ENCODE measurements at places on chromosomes 16 and 17. TPM values are rescaled to one million over a fixed set of nuclear protein-coding genes. Genes with fewer than 3 reads are reported as not detected.

- DNase-seq, result no peak
These were observed 1504.5 kb downstream of the CDH11 start for GRCh38 chr16:63617047-63617989.

DNA sequence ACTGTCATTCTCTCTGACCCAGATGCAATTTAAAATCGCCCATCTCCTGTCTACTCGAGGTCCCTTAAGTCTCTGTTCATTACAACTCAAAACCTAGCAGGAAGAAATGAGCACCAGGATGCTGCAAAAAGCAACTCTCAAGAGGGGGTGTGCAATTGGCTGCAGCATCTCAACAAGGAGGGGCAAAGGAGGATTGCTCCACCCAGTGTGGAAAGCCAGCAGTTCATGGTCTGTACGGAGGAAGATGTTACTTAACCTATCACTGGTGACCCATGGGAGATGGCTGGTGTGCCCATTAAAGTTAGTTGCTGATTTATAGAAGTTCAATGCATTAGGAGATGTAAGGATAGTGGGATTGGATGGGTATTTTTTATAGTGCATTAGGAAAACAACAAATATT is 147.4 kb downstream of the CDK5R1 start:
- DNase-seq, result no peak

- no peak for DNase-seq
These were observed 15.3 kb upstream of the SEC14L1 start for GRCh38 chr17:77125432-77125901.

The ZSCAN10 gene
- total RNA-seq, result 0.10 TPM

- DNase-seq, result peak; percentile 57
These were observed 46.1 kb downstream of the CPPED1 start for GRCh38 chr16:12757546-12757945.

DNA sequence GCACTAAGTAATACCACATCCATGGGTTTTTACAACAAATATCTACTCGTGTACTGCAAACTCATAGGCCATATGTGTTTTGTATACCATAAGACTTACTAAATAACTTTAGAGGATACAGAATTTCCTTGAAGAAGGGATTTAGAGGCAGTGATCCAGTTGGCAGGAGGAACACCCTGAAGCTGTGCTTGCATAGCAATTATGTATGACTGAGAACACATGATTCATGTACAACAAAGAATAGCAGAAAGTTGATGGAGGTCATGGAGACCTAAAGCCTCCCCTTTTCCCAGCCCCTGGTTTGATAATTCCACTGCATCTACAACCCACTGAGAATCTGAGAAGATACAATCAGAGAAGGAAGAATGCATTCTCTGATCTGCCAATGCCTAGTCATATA is 83.8 kb upstream of the PMFBP1 start:
- no peak for DNase-seq

- DNase-seq, result no peak
These were observed 25.2 kb upstream of the MLKL start for GRCh38 chr16:74725651-74726455.

- DNase-seq, result no peak
These were observed 138.8 kb upstream of the CRHR1 start for GRCh38 chr17:45645330-45645729.

DNA sequence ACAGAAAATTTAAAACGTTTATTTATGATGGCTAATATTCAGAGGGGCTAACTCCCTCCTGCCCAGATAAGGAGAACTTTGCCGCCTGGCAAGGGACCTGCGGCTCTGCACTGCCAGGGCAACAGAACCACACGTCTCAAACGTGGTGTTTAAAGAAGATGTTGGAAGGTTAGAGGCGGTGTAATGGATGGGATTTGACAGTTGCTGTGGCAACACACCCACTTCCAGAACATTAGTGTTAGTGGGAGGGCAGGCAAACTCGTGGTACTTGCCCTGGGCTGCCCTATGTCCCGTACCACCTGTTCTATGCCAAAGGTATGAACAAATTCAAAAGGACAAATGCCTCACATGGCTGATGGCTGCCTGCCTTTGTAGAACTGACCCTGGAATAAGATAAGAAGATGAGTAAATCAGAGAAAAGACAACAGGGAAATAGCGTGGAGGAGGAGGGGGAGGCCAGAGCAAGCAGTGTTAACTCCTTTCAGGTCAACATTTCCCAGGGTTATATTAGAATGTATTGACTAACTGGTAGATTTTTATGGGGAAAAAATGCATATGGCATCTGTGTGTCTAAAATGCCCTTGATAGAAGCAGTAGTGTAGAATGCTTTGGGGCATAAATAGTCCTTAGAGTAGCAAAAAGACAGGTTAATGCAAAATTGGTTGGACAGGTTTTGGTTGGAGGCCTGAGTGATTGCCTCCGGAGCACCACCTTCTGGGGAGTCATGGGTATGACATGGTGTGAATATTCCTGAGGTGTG is 30.8 kb downstream of the HLF start:
- peak; percentile 86 for DNase-seq

GRCh38 chr17:32928586-32929535 is 908 bp downstream of the TMEM98 start:
- DNase-seq, result no peak

DNA sequence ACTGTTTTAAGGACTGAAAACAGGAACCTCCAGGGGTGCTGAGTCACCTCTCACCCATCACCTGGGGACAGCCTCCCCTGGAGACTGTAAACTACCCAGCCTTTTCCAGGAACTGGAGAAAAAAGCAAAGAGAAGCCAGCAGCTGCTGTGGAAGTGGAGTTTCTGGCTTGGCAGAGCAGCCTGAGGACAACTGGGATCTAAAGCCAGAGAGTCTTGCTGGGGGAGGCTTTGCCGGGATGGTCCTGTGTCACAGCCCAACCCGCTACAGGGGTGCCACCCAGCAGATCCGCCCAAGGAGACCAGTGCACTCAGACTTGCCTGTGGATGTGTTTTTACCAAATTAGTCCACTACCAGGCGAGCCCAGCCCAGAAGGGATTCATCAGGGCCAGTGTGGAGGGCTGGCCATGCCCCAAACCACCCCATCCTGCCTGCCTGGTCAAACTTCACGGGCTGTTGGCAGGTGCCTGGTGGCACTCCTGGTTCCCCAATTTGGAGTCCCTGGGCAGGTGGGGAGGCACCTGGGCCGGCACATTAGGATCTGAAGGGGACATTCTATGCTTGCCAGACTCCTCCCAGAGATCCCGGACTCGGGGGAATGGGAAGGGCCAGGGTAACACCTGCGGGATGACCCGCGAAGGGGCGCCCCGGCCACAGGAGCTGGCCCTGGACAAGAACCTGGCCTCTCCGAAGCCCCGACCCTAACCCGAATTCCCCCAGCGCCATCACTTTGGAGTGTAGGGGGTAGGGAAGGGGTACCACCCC is 771 bp downstream of the MSRB1 start:
- DNase-seq, result peak; percentile 63

DNA sequence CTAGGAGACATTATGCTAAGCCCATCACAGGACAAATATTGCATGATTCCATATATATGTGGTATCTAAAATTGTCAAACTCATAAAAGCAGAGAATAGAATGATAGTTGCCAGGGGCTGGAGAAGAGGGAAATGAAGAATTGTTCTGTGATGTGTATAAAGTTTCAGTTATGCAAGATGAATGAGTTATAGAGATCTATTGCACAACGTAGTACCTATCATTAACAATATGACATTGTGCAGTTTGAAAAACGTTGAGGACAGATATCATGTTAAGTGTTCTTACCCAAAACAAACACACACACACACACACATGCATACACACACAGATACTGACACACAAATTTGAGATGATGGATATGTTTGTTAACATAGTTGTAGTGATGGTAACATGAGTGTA is 871.6 kb upstream of the GOT2 start:
- DNase-seq, result no peak

DNA sequence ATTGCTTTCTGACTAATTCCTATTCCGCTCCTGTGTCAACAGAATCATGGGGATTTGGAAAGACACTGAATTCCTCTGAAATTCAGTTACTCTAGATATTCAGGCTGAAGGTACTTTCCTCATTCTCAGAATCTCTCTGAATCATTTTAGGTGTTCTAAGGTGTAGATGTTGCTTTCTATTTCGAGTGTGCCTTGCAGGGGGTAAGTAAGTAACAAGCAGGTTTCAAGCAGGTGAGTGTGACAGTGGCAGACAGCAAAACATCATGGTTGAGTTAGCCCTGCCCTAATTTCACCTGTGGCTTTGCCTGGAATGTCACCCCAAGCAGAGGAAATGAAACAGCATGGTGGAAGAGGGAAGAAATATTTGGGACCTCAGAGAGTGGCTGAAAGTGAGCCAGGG is 75.1 kb downstream of the SHISA9 start:
- no peak for DNase-seq

The KRTAP1-1 gene
- total RNA-seq, result not detected

GRCh38 chr17:68175416-68175815 is 72.4 kb upstream of the AMZ2 start:
- no peak for DNase-seq
